Activated CD4-positive, alpha-beta T cell treated with anti-CD3 and anti-CD28 coated beads, Interleukin-2, amount 50 U/mL, for 4 hours (primary cell): ENCODE measurements at places on chromosomes 11 and 22.

DNA sequence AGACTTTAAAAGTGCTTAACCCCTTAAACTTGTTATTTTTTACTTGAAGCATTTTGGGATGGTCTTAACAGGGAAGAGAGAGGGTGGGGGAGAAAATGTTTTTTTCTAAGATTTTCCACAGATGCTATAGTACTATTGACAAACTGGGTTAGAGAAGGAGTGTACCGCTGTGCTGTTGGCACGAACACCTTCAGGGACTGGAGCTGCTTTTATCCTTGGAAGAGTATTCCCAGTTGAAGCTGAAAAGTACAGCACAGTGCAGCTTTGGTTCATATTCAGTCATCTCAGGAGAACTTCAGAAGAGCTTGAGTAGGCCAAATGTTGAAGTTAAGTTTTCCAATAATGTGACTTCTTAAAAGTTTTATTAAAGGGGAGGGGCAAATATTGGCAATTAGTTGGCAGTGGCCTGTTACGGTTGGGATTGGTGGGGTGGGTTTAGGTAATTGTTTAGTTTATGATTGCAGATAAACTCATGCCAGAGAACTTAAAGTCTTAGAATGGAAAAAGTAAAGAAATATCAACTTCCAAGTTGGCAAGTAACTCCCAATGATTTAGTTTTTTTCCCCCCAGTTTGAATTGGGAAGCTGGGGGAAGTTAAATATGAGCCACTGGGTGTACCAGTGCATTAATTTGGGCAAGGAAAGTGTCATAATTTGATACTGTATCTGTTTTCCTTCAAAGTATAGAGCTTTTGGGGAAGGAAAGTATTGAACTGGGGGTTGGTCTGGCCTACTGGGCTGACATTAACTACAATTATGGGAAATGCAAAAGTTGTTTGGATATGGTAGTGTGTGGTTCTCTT, 2.8 kb downstream of the MALAT1 start:
- no peak for DNase-seq

DNA sequence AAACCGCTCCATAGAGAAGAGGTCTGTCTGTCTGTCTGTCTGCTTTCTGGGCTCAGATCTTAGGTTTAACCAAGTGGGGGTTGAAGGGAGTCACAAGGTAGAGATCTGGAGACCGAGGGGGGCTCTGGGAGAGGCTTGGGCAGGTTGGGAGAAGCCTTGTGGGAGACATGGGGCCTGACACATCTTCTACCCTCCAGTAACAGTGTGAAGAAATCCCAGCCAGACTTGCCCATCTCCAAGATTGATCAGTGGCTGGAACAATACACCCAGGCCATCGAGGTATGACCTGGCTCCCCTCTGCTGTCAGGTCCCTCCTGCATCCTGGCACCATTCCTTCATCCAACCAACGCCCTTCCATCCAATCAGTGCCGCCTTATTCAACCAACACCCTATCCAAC, 7.4 kb downstream of the PRR33 start:
- DNase-seq = no peak

- no peak for DNase-seq
Measured at GRCh38 chr22:48890693-48891554, 936.7 kb downstream of the BRD1 start.

DNA sequence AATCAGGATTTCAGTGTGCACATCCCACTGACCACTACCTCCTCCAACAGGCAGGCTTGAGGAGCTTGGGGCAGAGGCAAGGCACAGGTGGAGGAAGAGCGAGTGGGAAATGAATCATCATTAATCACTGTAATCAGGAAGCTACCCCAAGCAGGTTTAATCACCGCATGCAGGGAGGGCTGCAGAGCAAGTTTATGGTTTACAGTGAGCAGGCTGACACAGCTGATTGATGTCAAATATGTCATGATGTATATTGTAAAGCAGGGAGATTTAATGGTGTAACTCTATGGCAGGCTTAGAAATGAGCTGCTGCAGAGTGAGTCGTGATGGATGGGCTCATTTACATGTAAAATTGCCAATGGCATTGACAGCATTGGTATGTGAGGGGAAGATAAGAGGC, 441.0 kb downstream of the NTM start:
- no peak for DNase-seq

DNA sequence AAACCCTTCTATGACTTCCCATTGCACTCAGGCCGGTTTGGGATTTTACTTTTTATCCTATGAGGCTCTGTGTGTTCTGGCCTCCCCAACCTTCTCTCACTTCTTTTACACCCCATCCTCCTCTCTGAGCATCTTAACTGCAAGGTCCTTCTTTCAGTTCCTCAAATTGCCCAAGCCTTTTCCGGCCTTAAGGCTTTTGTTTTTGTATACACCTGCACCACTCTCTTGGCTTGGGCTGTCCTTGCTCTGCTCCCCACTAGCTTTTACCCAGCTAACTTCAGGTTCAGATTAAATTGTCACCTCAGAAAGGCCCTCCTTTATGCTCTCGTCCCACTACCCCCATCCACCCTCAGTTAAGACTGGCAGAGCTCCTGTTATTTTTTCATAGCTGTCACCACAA, 55.5 kb downstream of the FAM83F start:
- no peak for DNase-seq

GRCh38 chr11:86116386-86116726, 47.5 kb upstream of the PICALM start:
- DNase-seq = no peak

DNA sequence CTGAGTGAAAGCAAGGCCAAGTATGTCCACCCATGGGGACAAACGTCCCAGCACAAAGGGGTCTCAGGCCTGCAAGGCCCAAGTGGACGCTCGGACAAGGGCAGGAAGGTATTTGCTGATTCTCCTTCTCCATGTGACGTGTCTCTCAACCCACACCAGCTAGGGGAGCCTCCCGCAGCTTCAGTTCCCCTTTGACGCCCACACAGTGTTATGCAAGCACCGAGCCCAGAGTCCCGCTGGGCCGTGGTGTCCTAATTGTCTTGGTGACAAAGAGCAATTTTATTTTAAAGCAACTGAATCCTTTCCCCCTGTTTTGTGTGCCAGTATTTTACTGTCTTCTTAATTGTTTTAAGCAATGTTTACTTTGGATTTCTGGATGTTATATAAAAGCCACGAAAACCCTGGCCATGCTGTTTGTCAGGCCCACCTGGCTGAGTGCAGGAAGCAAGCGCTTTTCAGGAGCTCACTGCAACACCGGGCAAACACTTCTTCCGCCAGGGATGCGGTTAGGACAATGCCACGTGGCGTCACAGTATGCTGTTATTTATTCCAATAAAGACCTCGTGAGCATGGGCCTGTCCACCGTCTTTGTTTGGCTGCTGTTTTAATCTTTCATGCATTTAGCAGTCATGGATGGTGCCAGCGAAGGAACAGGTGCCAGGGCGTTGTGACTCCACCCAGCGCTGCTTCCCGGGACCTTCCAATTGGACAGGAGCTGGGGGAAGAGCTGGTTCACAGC, 8.2 kb upstream of the PARVG start:
- no peak for DNase-seq

DNA sequence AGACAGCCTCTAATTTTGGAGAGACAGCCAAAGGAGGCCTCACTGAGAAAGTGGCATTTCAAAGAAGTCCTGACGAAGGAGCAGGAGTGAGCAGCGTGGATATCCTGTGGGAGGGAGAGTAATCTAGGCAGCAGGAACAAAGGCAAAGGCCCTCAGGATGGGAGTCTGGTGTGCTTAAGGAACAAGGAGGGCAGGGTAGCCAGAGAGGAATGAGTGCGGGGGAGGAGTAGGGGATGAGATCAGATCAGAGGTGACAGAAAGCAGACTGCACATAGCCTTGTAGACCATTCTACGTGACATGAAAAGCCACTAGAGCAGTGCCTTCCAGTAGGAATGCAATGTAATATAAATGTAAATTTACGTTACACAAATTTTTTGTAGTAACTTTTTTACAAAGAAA, 5.6 kb downstream of the SLC36A4 start:
- no peak for DNase-seq

DNA sequence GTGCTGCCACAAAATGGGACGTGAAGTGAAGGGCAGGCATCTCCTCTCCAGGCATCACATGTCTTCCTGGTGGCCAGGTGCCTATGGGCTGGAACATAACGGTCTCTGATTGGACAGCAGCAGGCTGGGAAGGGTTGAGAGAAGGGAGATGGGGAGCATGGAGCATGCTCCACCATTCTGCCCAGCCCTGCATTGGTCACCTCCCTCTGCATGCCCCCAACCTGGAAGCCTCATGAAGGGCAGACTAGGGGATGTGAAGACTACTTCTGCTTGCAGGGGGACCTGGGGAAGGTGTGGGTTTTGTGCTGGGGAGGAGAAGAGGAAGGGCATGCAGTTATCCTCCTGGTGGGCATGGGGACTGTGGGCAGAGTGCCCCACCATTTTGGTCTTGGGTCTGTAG, 782.2 kb downstream of the TBC1D22A start:
- no peak for DNase-seq

GRCh38 chr22:48736593-48737460, 1090.8 kb downstream of the BRD1 start:
- no peak for DNase-seq

DNA sequence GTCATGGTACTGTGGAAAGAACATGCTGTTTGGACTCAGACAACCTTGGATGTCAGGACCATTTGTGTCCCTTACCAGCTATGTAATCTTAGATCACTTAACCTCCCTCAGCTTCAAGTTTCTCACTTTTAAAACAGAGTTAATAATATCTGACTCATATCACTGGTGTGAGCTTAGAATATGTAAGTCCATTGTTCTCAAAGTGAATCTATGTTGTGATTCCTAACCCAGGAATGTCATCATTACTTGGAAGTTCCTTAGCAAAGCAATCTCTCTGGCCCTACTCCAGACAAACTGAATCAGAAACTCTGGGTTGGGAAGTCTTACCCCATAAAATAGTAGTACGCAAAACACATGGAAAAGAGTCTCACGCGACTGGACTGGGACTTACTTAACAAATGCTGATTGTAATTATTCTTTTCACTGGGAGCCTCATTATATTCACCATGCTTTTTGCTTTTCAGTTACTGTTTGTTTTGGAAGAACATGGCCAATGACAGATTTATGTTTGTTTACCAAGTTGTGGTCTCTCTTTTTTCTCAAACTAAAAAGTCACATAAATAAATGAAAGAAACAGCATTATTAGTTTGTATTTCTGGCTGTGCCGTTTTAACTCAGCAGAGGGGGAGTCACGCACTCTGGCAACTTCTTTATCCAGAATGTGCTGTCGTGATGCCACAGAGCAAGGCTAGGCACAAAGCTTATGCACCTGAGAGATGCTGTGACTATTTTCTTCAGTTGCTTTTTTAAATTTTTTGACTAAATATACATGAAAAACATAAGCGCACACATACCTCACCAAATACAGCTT, 217.7 kb upstream of the CTSC start:
- no peak for DNase-seq

DNA sequence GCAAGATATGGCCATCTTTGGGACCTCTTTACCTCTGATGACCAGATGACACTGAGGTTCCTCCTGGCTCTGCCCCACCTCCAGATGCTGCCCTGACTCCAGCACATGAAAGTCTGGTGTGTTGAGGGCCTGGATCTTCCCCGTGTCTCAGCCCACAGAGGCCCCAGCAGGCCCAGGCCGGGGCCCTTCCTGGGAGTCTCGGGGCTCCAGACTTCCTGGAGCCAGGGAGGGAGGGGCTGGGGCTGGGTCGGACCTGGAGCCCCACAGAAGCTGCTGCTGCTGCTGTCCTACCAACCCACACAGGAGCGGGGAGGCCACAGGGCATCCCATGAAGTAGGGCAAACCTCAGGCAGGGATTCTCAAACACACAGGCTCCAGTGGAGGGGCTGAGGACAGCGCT, 32.2 kb upstream of the WNT11 start:
- no peak for DNase-seq

DNA sequence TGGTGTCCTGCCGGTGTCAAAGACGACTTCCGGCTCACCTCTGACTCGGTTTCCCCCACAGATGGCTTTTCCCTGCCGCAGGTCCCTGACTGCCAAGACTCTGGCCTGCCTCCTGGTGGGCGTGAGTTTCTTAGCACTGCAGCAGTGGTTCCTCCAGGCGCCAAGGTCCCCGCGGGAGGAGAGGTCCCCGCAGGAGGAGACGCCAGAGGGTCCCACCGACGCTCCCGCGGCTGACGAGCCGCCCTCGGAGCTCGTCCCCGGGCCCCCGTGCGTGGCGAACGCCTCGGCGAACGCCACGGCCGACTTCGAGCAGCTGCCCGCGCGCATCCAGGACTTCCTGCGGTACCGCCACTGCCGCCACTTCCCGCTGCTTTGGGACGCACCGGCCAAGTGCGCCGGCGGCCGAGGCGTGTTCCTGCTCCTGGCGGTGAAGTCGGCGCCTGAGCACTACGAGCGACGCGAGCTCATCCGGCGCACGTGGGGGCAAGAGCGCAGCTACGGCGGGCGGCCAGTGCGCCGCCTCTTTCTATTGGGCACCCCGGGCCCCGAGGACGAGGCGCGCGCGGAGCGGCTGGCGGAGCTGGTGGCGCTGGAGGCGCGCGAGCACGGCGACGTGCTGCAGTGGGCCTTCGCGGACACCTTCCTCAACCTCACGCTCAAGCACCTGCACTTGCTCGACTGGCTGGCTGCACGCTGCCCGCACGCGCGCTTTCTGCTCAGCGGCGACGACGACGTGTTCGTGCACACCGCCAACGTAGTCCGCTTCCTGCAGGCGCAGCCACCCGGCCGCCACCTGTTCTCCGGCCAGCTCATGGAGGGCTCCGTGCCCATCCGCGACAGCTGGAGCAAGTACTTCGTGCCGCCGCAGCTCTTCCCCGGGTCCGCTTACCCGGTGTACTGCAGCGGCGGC, 5.5 kb downstream of the B3GNT6 start:
- no peak for DNase-seq

- no peak for DNase-seq
Measured at GRCh38 chr22:23503142-23503541, 76.9 kb downstream of the IGLL1 start.

DNA sequence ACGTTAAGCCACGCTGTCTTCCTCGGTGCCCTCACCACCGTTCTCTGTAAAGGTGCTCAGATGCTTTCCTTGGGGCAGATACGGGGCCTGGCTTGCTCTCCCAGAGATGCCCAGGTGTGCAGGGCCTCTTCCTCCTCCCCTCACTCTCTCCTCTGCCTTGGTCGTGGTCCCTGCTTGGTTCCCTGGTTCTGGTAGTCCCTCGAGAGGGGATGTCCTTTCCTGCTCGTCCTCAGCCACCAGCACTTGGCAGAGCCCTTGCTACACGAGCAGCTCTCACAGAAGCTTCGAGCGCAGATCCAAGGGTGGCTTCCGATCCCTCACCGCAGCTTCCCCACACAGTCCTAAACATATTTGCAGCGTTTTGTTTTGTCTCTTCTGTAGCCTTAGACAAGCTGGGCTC, 298.8 kb downstream of the TBC1D22A start:
- DNase-seq = no peak

DNA sequence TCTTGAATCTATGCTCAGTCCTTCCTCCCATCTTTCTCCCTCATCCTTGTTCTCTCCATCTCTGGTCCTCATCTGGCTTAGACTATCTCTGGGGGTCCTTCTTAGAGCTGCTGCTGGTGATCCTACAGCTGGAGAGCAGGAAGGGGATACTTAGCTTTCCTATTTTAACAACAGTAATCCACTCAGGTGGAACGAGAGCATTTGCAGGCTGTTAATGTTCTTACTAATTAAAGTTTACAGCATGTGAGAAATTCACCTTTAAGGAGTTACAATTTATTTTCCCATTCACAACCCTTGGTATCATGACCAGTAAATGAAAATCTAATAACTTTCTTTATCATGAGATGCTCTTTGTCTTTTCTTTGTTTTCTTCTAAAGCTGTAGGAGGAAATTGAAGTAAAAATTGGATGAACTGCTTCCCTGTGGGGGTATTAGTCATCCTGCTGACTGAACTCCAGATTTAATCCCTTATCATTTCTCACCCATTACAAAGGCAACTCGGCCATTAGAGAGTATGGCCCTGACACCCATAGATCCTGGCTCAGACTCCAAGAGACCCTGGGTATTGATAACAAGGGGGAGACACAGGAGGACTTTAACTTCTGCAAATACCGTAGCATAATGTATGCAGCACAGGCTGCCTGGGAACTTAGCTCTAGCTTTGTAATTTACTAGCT, 37.6 kb upstream of the MTNR1B start:
- DNase-seq = no peak
